ENCODE measurements at places on chromosomes 2 and 18.

GRCh38 chr2:54948120-54948519 lies 102.1 kb downstream of the RTN4 start:
- no peak for DNase-seq

DNA sequence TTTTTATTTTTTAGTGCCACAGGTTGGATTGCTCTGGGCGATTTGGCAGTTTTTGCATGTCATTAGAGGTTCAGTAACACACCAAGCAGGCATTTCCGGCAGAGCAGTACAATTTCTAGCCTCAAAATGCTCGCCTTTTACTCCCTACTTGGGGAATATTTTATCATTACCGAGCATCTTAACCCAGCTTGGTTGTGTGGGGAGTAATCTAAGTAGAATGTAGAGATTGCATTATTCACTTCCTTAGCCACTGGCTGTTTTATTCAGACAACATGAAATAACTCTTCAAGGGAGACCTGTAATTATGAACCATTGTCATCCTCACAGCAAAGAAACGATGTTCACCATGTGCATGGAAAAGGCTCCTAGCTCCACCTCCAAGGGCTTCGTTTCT lies 13.1 kb downstream of the GRP start:
- no peak for DNase-seq

- no peak for DNase-seq
These were observed 161.4 kb downstream of the SMAD7 start for GRCh38 chr18:48789259-48789812.

GRCh38 chr18:7722955-7723354 lies 155.8 kb downstream of the PTPRM start:
- peak; percentile 76 for DNase-seq

DNA sequence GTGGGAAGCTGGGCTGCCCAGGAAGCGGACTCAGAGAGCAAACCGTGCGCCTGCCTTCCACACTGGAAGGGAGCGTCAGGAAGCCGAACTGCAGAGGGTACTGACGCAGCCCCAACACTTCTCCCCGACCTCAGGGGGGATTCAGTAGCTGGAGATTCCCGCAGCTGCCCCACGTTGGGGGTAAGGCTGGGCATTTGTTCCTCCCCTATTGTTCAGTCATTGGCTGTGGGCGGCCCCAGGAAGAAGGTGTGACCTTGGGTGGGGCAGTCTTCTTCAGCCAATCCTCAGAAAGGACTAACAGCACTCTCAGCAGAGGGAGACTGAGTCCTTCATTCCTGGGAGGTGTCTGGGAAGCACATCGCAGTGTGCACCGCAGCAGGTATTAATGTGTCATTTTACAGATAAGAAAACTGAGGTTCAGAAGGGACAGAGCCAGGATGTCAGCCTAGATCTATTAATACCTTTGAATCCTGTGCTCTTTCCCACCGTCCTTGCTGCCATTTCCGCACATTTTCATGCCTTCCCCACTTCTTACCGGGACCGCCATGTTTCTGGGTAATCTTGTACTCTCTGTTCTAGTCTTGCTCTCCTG lies 12.1 kb upstream of the C18orf32 start:
- DNase-seq: no peak

DNA sequence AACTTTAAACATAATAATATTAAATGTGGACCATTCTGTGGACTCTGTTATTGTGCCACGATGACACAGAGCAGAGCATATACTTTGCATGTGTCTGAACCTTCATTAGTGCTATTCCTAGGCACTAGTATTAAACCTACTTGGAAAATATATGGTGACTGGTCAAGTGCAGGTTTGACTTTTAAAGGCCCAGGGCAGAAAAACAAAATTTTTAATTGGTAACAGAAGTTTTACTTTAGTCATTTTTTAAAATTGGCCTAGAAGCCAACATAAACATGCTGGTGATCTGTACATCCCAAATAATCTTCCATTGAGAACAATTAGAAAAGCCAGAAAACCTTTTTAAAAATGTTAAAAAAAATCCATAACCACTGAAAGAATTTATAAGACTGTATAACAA lies 16.6 kb downstream of the LDAH start:
- DNase-seq: no peak

DNA sequence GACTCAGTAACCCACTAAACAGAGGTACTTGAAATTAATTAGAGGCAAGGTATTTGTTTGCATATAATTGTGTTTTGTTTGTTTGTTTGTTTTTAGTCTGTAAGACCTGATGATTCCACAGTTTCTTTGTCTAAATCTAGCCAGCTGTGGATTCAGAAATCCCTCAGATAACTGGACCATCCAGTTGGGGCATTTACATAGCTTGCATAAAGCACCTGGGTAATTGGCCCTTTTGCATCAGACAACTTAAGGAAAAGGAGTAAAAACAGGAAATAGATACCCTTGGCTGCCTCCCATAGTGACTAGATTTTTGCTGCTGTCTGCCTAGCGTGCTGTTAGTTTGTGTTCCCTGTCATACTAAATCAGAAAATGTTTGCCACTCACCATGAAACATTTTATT lies 46.6 kb upstream of the XIRP2 start:
- DNase-seq: no peak

DNA sequence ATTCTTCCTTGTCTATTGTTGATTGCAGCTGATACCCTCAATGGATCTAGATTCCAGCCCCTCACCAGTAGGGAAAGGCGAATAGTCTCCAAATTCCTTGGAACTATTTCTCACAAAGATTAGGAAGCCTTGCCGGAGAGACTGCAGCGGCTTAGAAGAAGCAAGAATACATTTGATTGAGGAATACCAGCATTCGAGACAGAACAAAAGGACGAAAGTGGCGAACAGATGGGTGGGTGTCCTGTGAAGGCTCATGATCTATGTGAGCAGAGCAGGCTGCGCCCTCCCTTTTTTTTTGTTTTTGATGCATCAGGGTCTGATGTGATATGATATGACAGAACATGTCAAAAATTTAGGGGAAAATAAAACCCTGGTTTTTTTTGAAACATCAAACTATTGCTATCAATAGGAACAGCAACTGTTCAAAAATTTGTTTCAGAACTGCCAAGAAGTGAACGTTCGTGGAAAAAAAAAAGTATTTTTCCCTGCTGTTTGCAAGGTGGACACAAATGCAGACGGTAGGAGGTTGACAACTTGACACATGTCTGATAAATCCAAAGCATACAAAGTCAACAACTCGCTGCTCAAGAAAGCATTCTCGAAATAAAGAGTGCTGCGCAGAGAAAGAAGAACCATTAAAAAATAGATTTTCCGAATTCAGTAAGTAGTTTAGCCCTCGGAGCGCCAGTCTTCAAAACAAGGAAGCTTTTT lies 49.1 kb downstream of the PTGR3 start:
- DNase-seq: no peak

DNA sequence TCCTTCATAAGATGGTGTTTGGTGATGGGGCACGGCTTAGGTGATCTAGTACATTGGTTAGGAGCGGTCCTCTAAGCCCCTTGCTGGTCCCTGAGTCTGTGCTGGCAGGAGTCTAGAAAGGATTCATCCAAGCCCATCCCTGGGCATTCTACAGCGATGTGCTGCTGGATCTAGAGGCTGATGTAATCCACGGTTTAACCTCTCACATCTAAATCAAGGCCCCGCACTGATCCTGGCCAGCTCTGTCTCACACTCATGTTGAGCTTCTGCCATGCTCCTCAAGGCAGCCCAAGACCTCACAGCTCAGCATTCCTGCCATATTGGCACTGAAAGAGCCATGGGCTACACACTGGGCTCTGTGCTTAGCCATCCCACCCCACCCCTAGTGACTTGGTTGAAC lies 664.8 kb downstream of the STK39 start:
- DNase-seq: no peak

DNA sequence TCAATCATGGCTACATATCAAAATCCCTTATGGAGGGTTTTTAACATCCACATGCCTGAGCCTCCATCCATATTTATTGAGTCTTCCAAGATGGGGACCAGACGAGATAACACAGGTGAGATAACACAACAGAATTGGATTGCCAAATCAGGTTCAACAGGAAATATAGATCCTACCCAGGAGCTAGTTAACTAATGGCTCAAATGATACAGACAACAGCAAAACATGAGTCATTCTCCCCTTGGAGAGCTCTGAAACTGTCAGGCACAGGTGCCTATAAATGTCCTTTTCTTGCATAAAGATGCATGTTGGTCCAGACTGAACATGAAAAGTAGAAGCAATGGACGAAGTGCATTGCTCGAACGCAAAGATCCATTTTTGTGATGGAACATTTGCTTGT lies 202.2 kb downstream of the CDH20 start:
- DNase-seq: no peak

DNA sequence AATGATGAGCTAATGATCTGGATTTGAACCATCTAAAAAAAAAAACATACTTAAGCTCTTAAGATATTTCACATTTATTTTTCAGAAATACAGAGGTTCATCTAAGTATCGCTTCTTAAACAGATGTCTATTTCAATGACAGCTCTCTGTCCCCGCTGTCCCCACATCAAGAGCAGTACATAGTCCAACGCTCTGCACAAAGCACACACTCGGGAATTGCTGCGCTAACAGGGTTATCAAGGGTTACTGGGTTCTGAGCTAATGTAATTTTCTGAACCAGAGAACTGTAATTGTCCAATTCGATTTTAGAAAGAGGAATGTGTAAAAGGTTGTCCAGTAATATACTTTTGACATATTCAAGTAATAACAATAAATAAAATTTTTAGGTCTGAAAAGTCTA lies 58.8 kb upstream of the ST8SIA5 start:
- no peak for DNase-seq

- DNase-seq: no peak
These were observed 143.7 kb upstream of the NOSTRIN start for GRCh38 chr2:168658706-168659105.

- no peak for DNase-seq
These were observed 116.8 kb upstream of the ST6GAL2 start for GRCh38 chr2:107002735-107003134.
